SHP77 treated with DMSO at 0.1 percent for 48 hours (cell line): ENCODE measurements at places on chromosomes 12 and 14.

- no peak for DNase-seq
These were observed 42.6 kb upstream of the TBX5 start for GRCh38 chr12:114448618-114448933.

DNA sequence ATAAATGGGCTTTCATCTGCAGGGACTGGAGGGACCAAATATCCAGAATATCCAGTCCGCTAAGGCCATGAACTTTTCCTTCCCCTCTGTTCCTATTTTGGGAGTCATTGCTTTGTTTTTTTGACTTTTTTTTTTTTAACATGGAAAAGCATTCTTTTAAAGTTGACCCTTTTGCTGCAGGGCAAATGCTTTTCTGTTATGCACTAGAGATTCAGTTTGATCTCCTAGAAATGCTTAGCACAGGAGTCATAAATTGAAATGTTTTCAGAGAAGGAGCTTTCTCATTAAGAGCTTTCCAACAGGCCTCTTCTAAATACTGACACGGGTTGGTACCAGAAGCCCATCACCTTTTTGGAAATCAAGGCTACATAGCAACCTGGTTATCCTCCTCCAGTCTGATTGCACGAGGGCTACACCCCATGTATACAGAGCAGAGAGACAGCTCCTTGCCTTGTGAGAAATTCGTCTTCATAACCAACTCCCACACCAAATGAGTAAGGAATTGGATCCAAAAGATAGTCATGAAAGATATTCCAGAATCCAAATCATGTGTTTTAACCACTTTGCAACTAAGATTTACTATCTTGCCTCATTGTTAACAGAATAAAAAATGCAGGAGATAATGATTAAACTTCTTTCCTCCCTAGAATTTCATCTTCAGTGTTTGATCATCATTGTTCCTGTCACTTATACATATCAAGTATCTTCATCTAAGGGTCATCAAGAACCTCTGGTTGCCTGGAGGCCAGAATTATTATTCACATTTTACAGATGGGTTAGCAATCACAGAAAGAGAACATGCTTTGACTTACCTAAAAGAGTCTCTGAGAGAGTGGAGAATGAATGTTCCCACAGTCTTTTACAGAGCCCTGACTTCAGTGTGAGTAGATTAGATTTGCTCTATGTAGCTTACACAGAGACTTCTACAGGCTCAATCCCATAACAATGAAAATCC is 389.4 kb downstream of the ZFP36L1 start:
- no peak for DNase-seq

DNA sequence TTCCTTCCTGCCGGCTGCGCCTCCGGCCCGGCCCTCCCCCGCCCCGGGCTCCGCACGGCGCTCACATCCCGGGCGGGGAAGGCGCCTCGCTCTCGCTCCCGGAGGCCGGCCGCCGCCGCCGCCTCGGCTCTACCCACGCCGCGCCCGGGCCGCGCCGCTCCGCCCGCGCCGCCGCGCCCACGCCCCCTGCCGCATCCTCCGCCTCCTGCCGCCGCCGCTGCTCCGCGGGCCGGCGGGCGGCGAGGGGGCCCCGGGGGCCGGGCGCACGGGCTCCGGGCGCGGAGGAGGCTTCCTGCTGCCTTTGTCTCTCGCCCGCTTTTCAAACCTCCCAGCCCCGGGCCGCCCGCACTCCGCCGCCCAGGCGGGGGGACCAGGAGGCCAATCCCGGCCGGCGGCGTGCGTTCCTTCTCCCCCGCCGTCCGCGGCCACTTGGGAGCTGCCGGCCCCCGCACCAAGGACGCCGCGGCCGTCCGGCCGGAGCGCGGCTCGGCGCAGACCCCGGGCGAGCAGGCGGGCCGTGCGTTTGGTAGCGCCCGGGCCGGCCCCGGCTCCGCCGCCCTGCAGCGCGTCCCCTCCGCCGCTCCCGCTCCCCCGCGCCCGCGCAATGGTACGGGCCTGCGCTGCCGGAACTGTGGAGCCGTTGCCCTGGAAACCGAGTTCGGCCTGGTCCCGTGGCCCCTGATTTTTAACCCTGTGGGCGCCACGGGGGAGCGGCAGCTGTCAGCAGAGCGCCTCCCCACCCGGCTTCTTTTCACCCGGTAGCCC is at the start of gene FBXL14:
Gene FBXL14, minus strand, starts transcription at position 321 of the 765 bp plus-strand sequence. CDS start 515 bp downstream, outside the sequence.
- DNase-seq: no peak

DNA sequence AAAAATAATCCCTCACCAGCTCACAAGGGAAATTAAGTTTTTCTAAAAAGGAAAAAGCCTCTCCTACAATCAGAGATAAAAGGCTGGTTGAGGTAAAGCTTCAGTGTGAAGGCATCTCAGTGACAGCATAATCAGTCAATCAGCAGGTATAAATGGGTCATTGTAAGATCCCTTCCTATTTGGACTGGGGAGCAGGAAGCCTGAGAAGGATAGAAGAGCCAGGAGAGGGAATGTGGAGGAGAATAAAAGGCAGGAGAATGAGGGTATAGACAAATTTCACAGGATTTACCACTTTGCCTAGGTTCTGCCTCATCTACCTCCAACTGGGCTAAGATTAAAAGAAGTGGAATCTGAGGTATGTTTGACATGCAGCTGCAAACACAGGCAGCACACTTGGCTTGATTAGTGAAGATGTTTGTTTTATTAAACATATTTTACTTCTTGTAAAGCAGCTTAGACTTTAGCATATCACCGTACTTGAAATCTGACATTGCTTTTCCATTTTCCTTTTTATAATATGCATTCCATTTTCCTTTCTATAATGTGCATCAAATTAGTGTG is 479.1 kb upstream of the USP15 start:
- DNase-seq: no peak

- no peak for DNase-seq
These were observed 166.9 kb upstream of the AVPR1A start for GRCh38 chr12:63317880-63318279.

DNA sequence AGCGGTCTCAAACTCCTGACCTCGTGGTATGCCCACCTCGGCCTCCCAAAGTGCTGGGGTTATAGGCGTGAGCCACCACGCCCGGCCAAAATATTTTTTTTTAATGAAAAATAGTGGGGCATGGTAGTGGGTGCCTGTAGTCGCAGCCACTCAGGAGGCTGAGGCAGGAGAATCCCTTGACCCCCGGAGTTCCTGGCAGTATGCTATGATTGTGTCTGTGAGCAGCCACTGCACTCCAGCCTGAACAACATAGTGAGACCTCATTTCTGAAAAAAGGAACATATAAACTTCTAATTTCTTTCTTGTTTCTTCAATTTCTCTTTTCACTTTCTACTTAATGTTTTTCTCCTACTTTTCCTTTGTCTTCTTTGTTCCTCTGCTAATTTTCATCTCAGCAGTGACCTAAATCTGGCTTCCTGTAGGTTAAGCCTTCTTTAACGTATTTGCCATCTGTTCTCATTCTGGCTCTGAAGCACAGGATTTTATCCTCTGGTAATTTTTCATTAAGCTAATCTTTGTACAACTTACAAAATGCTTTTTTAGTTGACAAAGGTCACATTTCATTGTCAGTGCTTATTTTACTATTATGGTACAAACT is 4.5 kb upstream of the RPGRIP1 start:
- DNase-seq: no peak

- no peak for DNase-seq
These were observed 4.1 kb downstream of the TSHR start for GRCh38 chr14:80959496-80959895.

- no peak for DNase-seq
These were observed 494.4 kb upstream of the RGS6 start for GRCh38 chr14:71437870-71438269.

DNA sequence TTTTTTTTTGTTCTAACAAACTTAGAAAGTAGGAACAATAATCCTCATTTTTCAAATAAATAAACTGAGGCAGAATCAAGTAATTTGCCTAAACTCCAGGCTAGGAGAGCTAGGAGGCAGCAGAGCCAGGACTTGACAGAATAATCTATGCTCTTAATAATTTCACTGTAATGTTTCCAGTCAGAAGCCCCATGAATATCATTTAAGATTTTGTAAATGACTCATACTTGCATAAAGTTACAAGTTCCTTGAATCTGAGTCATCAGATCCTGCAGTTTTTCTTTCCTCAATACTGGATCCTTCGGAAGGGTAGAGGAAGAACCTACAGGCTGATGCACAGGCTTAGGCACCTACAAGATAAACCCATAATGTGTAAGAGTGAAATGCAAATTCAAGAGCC is 29.0 kb downstream of the CAPRIN2 start:
- no peak for DNase-seq

GRCh38 chr12:109273354-109273753 is 35.7 kb downstream of the FOXN4 start:
- DNase-seq: peak; percentile 16

DNA sequence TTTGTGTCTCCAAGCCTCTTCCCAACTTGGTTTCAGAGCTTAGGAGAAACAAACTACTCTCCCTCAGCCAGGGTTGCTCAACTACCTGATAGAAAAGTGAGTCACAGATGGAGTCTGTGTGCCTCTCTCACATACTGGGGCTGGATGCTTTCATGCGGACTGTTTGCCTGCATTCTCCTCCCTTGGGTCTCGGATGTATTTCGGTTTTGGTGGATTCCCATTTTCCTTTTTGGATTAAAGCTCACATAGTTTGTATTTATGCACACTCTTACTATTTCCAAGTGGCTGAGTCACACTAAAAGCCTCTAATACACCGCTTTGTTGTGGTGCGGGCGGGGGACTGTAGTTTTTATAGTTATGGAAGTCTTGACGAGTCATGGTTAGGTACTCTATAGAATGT is 505.4 kb downstream of the LRFN5 start:
- no peak for DNase-seq

DNA sequence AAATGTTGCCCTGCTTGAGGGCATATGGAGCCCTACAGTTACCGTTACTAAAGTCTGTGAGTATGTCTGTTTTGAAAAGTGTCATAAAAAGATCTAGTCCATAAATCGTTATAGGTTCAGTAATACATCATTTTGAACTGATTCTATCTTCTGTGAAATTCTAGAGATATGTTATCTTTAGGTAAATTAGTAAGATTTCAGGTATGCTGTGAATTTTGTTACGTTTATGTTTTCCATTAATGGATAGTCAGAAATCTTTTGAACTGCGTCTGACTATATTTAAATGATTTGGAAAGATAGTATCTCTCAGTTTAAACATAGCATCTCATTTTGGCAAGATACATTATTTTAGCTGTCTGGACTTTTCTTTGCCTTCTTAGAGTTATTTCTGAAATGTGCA is 8.3 kb downstream of the ALG10 start:
- DNase-seq: no peak

GRCh38 chr14:22549981-22550673 is 38.9 kb downstream of the DAD1 start:
- DNase-seq: no peak

GRCh38 chr14:70515811-70516210 is 19.0 kb downstream of the ADAM20 start:
- DNase-seq: no peak

DNA sequence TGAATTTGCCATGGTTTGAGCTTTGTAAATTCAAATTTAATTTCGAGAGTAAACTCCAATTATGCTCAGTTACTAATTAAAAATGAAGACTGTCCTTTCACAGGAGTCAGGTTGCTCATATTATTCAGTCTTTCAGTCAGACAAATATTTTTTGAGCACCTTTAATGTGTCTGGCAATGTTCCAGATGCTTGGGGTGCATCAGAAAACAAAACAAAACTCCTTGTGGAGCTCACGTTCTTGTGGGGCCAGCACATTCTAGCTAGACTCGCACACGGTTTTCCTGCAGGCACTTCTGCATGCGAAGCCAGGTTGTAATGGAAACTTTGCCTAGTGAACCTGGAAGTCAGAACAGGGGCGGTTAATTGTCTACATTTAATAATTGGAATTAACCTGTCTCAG is 64.0 kb upstream of the ATF1 start:
- no peak for DNase-seq

DNA sequence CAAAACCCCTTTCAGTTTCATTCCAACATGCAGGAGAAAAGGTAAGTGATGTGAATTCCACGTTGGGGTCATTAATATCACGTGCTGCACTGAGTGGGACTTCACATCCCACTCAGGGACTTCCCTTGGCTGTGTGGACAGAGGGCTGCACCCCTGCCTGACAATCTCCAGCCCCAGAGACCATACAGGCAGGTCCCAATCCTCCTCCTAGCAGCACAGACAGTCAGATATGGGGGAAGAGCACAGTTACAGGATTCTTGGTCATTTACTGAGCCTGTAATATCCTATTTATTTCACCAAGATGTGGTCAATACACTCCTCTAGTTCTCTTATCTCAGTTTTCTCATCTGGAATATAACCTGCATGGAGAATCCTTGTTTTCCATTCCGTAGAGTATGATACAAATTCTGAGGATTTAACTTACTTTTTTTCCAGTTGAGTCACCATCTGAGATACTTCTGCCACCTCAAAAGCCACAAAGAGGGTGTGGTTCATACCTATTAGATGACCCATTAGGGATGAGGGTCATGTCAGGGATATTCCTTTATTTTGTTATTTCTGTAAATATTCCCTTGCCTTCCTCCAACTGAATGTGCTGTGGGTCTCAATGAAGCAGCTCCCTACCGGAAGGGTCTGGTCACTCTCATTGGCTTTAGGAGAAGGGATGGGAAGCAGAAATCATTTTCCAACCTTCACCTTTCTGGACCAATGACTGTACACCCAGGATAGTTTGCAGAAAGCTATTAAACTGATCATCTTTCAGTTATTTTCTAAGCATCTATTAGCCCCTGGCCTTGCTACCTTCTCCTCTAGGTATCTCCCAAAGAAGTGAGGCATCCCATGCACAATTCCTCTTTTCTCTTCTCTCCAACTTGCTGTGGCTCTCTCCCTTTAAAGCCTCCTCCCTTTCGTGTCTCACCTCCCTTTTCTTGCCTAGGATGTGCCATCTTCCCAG is 43.0 kb upstream of the NTF3 start:
- DNase-seq: no peak

DNA sequence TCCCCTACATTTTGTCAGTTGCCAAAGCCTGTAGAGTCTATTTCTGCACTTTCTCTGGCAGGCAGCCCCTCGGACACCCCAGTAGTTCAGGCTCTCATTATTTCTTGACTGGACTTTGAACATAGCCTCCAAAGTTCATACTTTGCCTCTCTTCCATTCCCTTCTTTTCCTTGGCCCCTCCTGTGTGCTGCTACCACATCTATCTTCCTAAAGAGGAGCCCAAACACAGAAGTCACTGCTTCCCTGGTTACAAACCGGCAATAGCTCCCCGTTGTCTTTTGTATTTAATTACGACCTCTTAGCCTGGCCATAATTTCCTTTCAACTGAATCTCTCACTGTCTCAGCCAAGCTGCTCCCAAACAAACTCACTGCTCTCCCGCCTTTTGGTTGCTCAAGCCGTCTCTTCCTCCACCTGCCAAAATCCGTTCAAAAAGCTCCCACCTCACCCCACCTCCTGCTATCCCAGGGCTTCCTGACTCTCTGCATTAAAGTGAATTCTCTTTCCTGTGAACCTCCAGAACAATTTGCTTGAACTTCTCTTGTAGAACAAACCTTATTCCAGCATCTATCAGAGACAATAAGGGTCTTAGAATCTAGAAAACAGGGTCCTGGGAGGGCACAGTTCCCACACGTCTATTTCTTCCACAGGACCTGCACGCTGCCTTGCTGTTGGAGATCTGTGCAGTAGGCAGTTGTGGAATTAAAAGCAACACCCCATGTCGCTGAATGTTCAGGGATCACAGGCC is 46.9 kb downstream of the PRMT8 start:
- no peak for DNase-seq

- DNase-seq: no peak
These were observed 47.1 kb downstream of the ARF6 start for GRCh38 chr14:49939884-49940510.
